Aortic smooth muscle cell (primary cell): ENCODE measurements at places on chromosomes 7 and 10. TPM values are rescaled to one million over a fixed set of nuclear protein-coding genes. Genes with fewer than 3 reads are reported as not detected.

DYDC1 gene
- total RNA-seq = not detected in 2 replicates

ZCCHC24 gene
- 26.3 and 29.3 TPM in 2 replicates for total RNA-seq

MYO1G gene
- under 0.01 TPM in 2 replicates for total RNA-seq

LEP gene
- total RNA-seq = not detected in 2 replicates

CRYGN gene
- total RNA-seq = 0.12 and 0.13 TPM in 2 replicates

RNLS gene
- 10.4 and 11.6 TPM in 2 replicates for total RNA-seq

ARHGAP22 gene
- 153 and 161 TPM in 2 replicates for total RNA-seq

ANKRD30A gene
- not detected in 2 replicates for total RNA-seq

MTG1 gene
- 19.3 and 23.1 TPM in 2 replicates for total RNA-seq

CLEC2L gene
- total RNA-seq = not detected in 2 replicates

SEC23IP gene
- 27.7 and 43.8 TPM in 2 replicates for total RNA-seq

PLPP4 gene
- 0.25 TPM in 1 of 2 replicates, not detected in the other for total RNA-seq
